ENCODE measurements at places on chromosomes 3 and 15.

GRCh38 chr15:95168951-95169431 is 937.6 kb downstream of the MCTP2 start:
- no peak for DNase-seq

- no peak for DNase-seq
Measured at GRCh38 chr15:53831907-53832770, 72.7 kb upstream of the WDR72 start.

DNA sequence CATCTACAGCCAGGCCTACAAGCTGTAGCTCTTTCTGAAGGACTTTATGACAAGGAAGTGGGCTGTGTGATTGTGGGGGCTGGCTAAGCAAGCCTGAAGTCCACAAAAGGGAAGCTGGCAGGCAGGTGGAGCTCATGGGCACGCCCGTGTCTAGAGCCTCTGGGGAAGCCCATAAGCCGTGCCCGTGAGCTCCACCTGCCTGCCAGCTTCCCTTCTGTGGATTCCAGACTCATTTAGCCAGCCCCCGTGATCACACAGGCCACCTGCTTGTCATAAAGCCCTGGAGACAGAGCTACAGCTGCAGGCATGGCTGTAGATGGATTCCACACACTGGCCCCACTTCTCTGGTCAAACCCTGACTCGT is 15.2 kb downstream of the EFCC1 start:
- DNase-seq, result peak; percentile 59

GRCh38 chr15:60936186-60936585 is 292.9 kb downstream of the RORA start:
- DNase-seq, result no peak

All from activated CD8-positive, alpha-beta memory T cell treated with anti-CD3 and anti-CD28 coated beads, Interleukin-2, amount 50 U/mL, for 4 hours (primary cell).